ENCODE measurements at places on chromosomes 6 and 20. TPM values are rescaled to one million over a fixed set of nuclear protein-coding genes. Genes with fewer than 3 reads are reported as not detected.
A peak's percentile ranks its signal among the peaks of the same experiment; 100 is the strongest.

GRCh38 chr6:167828325-167828956, 1.7 kb downstream of the AFDN start:
- H3K4me3 ChIP-seq = peak overlapping the region; percentile 95
- no peak for DNase-seq
- H3K36me3 ChIP-seq = no peaks in the 10 kb centered on the region
- peak overlapping the region; percentile 99 for H3K27ac ChIP-seq
- peaks cover 62% of the 10 kb centered on the region for H3K4me1 ChIP-seq

GRCh38 chr6:73329201-73329600, 24.9 kb downstream of the DPPA5 start:
- no peak overlapping the region for H3K27ac ChIP-seq
- peaks cover 31% of the 10 kb centered on the region for H3K27me3 ChIP-seq
- H3K4me3 ChIP-seq = no peak overlapping the region
- no peak for DNase-seq
- no peaks in the 10 kb centered on the region for H3K4me1 ChIP-seq

DNA sequence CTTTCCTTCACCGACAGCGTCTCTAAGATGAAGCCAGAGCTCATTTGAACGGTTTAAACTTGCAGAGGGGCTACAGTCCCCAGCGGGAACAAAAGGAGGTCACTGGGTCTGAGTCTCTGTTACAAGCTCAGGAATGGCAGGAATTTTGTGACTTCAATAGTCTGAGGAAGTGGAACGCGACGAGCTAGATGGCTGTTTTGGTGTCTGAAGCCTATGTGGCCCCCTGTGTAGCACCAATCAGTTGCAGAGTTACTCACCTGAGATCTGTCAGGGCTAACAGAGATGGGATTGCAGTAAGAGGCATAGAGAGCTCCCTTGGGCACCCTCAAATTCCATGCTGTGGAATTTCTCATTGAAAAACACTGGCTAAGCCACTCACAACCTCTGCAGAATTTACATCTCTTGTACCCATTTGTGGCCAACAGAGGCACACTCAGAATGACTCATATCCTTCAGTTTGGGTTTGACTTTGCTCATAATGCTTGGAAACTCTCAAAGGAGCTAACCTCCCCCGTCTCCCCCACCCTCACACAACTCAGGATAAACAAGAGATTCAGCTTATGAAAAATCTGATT, 7.1 kb upstream of the TCP11 start:
- H3K27ac ChIP-seq = peak overlapping the region; percentile 73
- no peaks in the 10 kb centered on the region for H3K27me3 ChIP-seq
- H3K4me3 ChIP-seq = peak overlapping the region; percentile 20
- H3K36me3 ChIP-seq = no peaks in the 10 kb centered on the region
- H3K4me1 ChIP-seq = peaks cover 41% of the 10 kb centered on the region

DNA sequence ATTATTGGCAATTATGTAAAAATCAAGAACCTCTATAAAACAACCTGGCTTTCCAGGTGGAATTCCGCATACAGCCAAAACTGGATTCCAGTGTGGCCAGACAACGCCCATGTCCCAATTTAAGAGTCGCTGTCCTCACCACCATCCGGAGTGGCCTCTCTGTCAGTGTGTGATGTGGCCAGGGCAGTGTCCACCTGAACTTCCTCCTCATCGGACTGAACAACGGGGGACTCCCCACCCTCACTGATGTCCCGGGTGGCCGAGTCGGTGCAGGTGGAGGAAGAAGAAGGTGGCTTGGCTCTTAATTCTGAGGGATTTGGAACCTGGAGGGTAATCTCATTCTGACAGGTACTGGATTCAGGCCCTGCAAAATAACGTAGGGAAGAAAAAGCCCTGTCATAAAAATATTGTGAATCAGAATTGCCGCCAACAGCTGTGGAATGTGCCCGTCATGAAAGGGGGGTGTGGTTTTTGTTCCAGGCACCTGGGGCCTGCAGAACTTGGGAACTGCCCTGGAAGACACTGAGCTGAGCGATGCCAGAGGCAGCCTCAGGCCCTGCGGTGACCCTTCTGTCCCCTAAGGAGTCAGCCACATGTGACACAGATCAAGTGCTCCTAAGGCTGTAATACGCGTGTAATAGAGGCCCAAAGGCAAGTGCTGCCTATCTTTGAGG, 139.8 kb downstream of the DTNBP1 start:
- H3K27me3 ChIP-seq = no peaks in the 10 kb centered on the region
- H3K27ac ChIP-seq = no peak overlapping the region
- DNase-seq = peak; percentile 29
- H3K4me1 ChIP-seq = no peaks in the 10 kb centered on the region
- peaks cover 88% of the 10 kb centered on the region for H3K36me3 ChIP-seq

DPPA5 gene
- not detected for total RNA-seq

CEP57L1 gene
- 20.7 TPM for total RNA-seq

Measured in mesothelial cell of epicardium (in vitro differentiated cells).